Gastrocnemius medialis (tissue), 4 donors: ENCODE measurements at places on chromosomes 6 and 20. TPM values are rescaled to one million over a fixed set of nuclear protein-coding genes. Genes with fewer than 3 reads are reported as not detected.

GRCh38 chr20:19725814-19726525, 32.1 kb upstream of the RIN2 start:
- DNase-seq = no peak

Gene LY6G6F
- total RNA-seq = not detected

Gene ASCC3
- 17.7 TPM for total RNA-seq

Gene ULBP2
- total RNA-seq = 0.44 TPM

GRCh38 chr6:41088451-41088850, 15.7 kb downstream of the NFYA start:
- no peak for DNase-seq

Gene SGK2
- total RNA-seq = not detected

DNA sequence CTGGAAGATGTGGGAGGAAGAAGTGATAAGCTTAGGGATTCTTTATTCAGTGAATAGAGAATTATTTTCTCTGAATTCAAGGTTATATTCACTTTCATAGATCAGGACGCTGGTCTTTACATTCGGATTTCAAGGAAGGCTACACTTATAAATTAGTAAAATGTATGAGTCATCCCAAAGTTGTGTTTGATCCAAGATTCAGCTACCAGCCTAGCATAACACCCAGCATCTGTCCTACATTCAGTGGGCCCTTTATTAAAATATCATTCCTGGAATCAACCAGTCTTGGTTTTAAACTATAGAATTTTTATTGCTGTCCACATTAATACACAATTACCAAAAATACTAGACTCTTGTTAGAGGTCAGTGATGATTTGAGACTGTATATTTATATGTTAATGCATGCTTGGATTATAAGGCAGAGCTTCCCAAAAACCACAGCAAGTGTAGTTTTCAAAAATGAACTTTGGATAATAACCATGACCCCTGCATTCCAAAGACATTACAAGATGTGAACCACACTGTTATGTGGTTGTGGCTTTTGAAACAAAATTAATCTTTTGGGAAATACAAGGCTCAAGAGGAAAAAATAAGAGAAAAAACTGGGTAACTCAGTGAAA, 210.7 kb upstream of the CNR1 start:
- no peak for DNase-seq

DNA sequence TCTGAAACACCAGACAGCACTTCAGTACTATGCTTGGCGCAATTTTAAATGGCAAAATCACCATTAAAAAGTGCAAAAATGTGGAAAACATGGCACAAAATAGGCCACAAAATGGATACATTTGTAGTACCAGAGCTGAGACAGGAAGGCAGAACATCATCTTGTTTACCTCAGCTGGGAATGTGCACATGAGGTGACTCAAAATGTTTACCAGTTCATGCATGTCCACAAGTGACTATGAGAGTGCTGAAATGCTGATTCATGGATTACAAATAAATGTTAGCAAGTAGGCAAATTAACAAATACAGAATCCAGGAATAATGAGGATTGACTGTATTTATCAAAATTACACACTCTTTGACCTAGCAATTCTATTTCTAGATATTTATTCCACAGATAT, 201.6 kb downstream of the ISM1 start:
- DNase-seq = no peak

GRCh38 chr20:39745380-39745779, 783.2 kb downstream of the DHX35 start:
- no peak for DNase-seq

DNA sequence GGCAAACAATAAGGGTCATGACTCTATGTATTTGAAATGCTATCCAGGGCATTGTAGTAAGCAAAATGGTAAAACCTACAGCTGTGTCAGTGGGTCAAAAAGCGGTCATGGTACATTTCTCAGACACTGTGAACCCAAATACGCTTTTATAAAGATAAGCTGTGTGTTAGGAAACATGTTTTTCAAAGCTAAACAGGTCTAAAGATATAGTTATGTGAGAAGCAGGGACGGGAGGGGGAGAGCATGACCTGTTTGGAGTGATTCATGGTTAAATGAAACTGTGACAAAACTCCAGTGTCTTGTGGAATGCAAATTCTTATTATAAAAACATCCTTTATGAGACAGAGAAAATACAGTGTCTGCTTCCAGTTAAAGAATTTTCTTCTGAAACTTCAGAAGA, 205.4 kb upstream of the BMP2 start:
- no peak for DNase-seq

GRCh38 chr6:168062346-168063289, 16.4 kb downstream of the FRMD1 start:
- DNase-seq = no peak

GRCh38 chr20:47183367-47183766, 173.1 kb downstream of the ZMYND8 start:
- no peak for DNase-seq

DNA sequence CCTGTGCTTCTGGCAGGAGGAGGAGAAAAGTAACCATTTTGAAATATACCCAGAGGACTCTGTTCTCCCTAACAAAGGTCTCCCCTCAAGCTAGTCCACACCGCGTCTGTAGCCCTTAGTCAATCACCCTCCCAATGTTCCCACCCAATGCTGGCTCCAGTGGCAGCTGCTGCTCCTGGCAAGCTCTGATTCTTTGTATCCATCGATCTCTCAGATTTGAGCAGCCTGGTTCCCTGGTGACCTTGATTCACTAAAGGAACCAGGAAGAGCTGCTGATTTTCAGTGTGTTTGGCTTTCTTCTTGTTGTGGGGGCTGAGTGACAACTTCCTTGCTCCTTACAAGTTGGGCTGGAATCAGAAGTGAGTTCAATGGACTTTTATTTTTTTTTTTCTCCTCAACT, 68.5 kb downstream of the FOXC1 start:
- DNase-seq = no peak

DNA sequence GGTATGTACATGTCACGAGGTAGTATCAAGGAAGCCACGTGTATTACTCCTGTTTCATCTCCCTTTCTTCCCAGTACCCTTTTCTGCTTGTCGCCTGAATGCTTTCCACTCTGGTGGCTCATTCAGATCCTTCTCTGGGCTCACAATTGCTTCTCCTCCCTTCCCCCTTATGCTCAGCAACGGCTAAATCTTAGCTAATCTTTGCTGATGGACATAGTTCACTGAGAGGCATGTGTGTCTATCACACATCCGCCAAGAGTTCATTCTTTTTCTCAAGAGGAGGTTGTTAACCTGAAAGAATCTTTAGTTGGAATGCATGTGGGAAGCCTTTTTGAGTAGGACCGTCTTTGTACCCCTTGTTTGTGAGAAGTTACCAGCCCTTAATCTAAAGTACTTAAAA, 25.8 kb upstream of the MROH8 start:
- DNase-seq = no peak

Gene ELOVL2
- total RNA-seq = 0.31 TPM

Gene PFDN4
- total RNA-seq = 66.8 TPM

DNA sequence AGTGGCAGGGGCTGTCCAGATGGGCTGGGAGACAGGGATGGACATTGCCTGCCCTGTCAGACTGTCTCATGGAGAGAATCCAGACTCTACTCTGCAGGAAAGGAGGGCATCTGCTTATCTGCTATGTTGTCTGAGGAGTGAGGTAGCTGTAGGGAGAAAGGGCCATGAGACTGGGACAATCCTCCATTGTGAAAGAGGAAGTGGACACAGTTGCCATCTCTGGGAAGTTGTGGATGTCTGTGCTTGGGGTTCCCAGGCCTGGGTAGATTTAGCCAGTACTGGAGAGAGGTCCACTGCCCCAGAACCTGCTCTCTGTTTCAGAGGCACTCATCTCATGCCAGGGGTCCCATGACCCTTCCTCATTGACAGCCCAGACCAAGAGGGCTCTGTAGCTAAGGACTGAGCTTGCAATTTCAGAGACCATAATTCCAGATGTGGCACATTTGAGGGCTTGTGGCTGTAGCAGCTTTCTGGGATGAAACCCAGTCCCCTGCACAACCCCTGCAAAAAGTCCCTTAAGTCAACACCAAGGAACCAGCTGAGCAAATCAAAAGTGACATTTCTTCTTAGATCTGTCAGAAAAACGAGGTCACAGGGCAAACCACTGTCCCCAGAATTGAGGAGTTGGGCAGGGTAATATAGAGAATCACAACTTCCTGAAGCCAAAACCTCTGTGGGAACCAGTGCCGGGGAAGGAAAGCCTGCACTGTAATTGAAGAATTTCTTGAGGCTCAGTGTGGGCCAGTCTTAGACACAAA, 4.1 kb upstream of the SIRPG start:
- DNase-seq = no peak

DNA sequence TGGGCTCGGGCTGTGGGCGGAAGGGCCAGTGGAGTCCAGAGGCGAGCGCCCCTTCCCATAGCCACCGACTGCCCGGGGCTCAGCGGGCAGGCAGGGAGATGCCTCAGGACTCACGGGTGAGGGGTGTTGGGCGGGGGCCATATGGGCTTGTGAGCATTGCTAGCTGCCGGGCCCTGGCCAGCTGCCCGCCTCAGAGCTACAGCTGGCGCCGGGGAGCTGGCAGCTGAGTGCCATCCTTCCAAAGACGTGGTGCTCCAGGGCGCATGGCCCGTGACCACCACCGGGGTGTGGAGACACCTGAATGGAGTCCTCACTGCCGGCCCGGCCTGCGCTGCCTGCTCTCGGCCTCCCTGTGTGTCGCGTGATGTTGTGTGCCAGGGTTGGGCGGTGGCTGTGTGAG, 10.6 kb upstream of the RBBP8NL start:
- DNase-seq = no peak

DNA sequence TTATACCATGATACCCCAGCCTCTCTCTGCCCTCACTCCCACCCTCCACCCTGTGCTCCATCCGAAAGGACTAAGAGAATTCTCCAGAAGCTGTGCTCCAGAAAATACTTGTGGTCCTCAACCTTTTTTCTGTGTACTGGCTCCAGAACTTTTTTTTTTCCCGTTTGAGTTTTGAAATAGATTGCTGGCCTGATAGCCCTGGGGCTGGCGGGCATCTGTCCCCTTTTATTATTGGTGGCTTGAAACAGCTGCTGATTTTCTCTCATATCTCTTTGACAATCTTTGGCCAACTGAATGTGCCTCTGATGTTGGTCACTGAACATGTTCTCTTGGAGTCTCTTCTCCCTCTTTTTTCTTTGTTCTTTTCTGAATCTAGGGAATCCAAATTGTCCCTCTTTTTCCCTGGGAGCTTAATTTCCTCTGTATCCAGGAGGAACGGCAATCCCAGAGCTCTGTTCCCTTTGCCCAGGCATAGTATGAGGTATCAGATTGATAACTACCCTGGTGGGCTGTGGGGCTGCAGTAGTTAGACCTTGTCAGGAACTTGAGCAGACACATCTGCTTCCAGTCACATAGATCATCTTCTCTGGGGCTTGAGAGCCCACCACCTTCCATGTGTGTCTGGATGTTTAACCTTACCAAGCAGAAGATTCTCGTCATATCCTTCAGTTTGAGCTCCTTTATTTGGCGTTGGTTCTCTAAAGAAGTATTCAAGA, 1.6 kb downstream of the PPARD start:
- DNase-seq = no peak

DNA sequence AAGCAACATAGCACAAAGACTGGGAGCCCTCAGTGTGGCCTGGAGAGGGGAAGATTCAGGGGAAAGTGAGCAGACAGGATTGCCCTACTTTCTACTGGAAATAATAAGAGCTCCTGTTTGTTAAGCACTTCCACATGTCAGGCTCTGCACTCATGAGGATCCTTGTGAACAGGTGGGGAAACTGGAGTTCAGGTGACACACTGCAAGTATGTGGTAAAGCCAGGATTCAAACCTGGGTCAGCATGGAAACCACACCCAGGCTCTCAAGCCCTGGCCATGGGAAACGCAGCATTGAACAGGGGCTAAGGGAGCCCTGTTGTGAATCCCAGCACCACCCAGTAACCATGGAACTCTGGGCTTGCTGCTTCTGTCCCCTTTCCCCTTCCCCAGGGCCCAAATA, 42.8 kb upstream of the ID1 start:
- no peak for DNase-seq

GRCh38 chr20:32155017-32155981, 45.8 kb downstream of the TM9SF4 start:
- peak; percentile 81 for DNase-seq

GRCh38 chr20:62186096-62186426, 3.2 kb downstream of the MTG2 start:
- DNase-seq = no peak

DNA sequence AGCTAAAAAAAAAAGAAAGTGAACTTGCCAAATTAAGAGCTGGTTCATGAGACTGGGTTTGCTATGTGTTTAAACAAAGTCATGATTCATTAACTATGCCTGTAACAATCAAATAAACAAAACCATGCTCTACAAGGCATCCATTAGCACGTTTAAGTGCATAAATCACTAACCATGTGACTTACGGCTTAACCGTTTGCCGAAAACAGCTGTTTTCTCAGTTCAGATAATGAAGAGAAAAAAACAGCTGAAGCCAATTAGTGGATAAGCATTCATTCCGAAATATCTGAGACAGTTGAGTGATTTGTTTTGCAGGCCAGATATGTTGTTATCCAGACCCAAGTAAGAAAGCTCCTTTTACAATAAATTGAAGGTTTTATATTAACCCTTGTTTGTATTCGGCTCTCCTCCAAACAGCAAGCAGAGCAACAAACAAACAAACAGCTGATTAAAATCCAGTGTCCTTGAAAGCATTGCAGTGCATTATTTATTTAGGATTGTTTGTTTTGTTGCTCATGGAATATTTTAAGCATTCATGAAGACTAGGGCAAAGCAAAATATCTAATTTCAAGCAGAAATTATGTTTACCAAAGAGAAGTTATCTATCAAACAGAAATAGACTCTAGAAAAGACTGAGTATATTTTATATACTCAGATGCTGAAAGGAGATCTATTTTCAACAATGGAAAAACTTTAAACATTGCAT, 343.5 kb downstream of the RFPL4B start:
- no peak for DNase-seq

Gene MCCD1
- total RNA-seq = not detected

DNA sequence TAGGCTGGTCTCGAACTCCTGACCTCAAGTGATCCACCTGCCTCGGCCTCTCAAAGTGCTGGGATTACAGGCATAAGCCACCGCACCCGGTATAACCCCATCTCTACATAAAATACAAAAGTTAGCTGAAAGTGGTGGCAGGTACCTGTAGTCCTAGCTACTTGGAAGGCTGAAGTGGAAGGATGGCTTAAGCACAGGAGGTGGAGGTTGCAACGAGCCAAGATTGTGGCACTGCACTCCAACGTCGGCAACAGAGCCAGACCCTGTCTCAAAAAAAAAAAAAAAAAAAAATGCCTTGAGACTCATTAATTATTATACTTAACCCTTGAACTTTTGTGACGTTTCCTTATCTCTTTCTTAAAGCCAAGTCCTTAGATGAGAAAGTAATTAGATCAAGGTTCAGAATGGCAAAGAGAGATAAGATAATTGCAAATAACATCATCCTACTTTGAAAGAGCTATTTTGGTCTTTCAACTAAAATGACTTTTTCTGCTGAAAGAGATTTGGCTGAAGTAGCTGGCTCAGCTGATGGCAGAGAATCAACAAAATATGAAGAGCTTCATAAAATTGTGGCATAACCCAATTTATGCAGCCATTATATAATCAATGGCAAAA, 4.7 kb upstream of the SHLD1 start:
- DNase-seq = no peak

Gene CFAP61
- 40.6 TPM for total RNA-seq
